ENCODE measurements at places on chromosomes 1 and 21.

DNA sequence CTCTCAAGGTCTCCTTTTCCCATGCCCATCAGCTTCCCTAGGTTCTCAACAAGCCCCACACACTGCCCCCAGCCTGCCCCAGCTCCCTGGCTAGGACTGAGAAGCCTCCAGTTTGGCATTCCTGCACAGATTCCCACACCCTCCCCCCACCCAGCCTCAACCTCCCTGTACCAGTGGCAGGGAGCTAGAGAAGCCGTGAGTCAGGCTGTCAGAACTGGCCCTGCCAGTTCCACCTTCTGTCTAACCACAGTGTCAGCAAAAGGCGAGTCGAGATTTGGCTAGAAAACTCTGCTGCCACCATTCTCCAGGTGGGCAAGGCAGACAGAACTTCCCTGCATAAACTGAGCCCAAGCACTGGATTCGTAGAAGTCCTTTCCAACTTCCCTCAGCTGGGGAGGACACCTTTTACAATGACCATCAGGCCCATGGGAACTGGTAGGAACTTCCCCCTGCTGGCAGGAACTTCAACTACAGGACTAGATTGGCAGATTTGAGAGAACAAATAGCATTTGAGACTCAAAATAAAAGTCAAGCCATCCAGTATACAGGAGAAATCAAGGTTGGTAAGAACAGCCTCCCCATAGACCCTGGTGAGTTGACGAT lies 31.0 kb downstream of the TNNT2 start:
- DNase-seq, result peak; percentile 80

GRCh38 chr1:186905561-186905960 lies 76.8 kb downstream of the PLA2G4A start:
- DNase-seq, result no peak

- DNase-seq, result no peak
Measured at GRCh38 chr1:55310505-55310971, 95.4 kb upstream of the USP24 start.

DNA sequence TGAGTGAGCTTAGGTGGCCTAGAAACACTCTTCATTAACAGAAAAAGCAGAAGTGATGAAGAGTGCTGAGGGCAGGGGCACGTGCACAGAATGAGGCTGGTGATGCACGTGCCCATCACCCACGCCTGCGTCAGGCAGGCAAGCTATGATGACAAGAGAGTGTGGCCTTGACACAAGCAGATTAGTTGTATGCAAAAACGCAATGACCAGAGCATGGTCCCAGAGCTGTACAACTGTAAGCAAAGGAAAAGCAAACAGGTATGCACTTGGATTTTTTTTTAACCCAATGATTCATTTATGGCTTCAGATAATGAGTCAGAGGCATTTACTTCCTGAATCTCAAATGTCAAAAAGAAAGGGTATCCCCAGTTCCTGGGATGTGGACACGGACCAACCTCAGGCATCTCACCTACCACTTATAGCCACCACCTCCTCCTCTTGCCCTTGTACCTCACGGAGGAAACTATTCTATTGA lies 9.1 kb upstream of the TMEM61 start:
- no peak for DNase-seq

DNA sequence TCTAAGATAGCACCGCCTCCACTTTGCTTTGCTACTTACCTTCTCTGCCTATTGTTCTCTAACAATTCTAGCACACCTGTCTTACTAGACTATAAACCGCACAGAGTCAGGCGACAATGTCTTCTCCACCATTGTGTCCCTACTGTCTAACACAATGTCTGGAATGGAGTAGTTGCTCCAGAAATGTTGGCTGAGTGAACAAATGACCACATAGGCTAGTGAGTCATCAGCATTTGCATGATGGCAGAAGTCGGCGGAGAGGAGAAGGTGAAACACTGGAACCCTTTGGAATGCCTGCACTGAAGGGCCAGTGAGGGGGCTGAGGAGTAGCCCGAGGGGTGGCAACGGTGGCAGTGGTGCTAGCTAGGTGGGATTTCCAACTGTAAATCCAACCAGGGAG lies 14.0 kb upstream of the PABPC4 start:
- DNase-seq, result no peak

DNA sequence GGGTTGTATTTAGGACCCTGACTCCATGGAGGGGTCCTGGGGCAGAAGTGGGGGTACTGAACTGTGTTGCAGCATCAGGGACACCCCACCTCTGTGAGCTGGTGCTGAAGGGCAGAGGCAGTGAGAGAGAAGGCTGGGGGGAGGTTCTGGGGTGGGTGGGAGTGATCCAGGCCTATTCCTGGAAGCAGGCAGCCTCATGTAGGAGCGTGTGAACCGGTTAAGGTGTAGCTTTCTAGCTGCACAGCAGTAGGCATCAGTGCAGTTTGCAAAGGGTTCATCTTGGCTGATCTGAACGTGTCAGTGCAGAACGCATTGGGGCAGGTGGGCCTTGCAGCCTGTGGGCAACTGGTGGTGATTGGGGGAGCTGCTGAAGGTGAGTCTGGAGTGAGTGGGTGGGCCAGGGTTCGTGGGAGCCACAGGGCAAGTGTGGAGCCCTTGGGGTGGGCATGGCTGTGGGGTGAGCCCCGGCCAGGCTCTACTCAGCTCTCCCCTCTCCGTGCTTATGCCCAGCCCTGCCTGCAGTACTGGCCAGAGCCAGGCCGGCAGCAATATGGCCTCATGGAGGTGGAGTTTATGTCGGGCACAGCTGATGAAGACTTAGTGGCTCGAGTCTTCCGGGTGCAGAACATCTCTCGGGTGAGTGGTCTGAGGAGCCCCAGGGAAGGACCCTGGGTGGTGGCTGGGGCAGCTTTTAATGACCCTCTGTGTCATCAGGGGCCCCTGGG lies 86.7 kb downstream of the PTPRU start:
- DNase-seq, result no peak

DNA sequence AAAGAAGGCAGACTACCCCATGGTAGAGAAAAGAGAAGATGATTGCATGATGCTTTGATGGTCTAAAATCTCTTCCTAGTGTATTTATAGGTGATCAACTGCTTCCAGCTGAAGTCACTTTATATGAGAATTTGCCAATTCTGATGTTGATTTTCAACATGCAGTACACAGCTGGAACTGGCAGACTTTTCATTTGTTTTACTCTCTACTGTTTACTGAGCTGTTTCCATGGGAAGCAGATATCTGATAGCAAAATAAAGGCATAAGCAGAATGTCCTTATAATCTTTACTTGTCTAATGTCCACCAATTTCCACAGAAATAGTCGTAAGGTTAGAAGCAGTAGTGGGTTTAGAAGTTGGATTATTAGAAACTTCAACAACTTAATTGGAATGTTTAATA lies 74.9 kb downstream of the SYDE2 start:
- no peak for DNase-seq

GRCh38 chr1:26283871-26284596 lies 4.1 kb downstream of the SH3BGRL3 start:
- DNase-seq, result no peak

- DNase-seq, result no peak
Measured at GRCh38 chr1:62720946-62721554, 32.9 kb upstream of the DOCK7 start.

DNA sequence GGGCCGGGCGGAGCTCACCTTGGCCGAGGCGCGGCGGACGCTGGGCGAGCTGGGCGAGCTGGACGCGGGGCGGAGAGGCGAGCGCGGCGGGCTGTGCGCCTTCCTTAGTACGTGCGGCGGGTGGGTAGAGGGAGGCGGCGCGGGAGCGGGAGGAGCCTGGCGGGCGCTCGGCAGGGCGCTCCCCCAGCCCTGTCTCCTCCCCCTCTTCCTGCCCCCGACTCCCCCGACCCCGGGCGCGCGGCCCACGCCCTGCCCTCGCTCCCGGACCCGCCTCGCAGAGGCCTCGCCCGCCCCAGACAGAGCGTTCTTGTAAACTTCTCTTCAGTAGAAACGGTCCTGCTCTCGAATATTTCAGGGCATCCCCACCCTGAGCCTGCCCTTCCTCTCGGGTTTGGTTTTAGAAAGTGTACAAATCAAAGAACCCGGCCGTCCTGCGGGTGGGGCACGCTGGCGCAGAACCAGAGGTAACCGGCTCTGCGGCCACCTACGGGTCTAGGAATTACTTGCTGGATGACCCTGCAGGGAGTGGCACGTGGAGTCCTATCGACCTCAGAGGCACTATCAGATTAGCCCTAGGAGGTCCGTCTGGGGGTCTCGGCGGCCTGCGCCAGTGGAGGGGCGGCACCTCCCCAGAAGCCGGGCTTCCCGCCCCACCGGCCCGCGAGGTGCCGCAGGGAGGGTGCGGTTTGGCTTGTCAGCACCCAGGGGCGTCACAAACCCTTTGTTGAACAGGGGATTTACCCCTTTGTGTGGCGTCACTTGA lies at the start of gene S100A10:
TSS of gene S100A10 (minus strand) at position 126 of the 763 bp plus-strand sequence. CDS start 7,629 bp downstream, outside the sequence.
- DNase-seq, result no peak

DNA sequence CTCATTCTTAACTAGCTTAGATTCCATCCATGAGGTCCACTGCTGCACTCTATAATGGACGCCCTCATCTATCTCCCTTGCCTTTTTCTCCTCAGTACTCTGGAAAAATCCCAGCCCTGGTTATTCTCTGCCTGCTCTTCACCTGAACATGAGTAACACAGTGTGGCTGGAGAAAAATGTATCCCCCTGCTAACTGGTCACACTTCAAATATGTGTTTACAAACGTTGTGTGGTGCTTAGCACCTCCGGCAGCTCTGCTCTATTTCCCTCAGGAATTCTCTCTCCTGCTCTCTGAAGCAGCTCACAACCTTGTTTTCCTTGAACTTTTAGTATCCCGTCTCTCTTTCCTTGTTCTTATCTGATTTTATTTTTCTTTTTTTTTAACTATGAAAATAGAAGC lies 4.1 kb downstream of the SCCPDH start:
- no peak for DNase-seq

DNA sequence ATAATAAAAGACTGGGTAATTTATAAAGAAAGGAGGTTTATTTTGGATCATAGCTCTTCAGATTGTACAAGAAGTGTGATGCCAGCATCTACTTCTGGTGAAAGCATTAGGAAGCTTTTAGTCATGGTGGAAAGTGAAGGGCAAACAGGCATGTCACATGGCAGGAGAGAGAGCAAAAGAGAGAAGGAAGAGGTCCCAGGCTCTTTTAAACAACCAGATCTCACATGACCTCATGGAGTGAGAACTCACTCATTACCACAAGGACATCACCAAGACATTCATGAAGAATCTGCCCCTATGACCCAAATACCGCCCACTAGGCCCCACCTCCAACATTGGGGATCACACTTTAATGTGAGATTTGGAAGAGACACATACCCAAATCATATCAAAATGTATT lies 10.0 kb downstream of the RPTN start:
- DNase-seq, result no peak

DNA sequence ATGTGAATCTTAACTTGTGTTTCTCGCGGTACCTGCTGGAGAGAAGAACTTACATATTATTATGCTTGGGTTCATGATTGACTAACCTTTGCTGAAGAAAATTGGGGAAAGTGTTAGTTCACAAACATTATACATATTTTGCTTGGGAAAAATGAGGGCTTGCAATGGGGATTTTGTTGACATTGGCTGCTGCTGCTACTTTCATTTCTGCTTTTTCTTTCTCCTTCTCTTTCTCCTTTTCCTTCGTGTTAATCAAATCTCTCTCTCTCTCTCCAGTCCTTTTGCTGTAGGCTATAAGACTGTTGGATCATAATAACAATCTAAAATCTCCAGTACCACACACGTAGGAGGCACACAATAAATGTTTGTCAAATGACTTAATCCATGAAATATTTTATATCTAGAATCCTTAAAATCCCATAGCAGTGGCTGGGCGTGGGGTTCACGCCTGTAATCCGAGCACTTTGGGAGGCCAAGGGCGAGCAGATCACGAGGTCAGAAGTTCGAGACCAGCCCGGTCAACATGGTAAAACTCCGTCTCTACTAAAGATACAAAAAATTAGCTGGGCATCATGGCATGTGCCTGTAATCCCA lies 23.0 kb downstream of the IRF2BP2 start:
- no peak for DNase-seq

- no peak for DNase-seq
Measured at GRCh38 chr1:13662493-13662892, 37.5 kb upstream of the PRDM2 start.

DNA sequence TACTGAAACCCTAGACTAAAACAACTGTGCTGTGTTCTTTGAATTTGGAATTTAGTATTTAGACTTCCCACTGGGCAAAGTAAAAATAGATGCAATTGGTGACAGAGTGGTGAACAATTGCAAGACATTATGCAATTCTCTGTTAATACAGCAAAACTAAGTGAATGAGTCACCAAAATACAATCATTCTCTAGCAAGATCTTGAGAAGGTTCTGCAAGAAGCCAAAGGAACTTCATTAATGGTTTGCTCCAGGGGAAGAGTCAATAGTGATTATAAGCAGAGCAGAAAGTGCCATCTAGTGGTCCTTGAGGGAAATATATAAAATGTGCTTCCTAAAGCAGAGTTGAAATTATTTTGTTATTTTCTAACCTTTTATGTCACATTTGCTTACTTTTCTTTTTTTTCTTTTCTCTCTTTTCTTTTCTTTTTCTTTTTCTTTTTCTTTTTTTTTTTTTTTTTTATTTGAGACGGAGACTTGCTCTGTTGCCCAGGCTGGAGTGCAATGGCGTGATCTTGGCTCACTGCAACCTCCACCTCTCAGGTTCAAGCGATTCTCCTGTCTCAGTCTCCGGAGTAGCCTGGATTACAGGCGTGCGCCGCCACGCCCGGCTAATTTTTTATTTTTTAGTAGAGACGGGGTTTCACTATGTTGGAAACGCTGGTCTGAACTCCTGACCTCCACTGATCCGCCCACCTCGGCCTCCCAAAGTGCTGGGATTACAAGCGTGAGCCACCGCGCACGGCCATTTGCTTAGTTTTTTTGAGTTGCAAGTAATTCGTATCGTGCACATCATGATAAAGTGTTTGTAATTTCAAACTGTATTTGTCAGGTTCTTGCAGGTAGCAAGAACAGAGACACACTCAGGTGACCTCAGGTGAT lies 99.2 kb downstream of the CTH start:
- DNase-seq, result no peak

GRCh38 chr1:82042306-82043060 lies 241.7 kb downstream of the ADGRL2 start:
- DNase-seq, result no peak

DNA sequence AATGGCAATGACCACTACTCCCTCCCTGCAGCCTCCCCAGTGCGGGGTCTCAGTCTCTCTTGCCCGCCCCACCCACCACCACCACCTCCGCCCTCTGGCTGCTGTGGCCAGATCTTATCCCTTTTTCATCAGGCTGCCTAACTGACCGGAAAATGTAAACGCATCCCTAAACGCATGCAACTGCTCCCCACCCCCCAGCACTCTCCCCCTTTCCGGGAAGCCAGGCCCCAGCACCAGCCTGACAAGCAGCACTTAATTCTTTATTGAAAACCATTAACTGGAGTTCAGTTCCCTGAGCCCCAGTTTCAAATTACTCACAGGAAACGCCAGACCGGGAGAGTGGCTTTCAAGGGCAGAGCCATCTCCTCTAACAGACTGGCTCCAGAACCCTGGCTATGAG lies 147.7 kb downstream of the DMRTA2 start:
- DNase-seq, result peak; percentile 48
